NCI-H2029 treated with DMSO at 0.1 percent for 48 hours (cell line): ENCODE measurements at places on chromosomes 4 and X.

GRCh38 chrX:110665223-110666002 lies 130.2 kb downstream of the CHRDL1 start:
- DNase-seq: no peak

- no peak for DNase-seq
These were observed 263.8 kb downstream of the INPP4B start for GRCh38 chr4:142582340-142582739.

DNA sequence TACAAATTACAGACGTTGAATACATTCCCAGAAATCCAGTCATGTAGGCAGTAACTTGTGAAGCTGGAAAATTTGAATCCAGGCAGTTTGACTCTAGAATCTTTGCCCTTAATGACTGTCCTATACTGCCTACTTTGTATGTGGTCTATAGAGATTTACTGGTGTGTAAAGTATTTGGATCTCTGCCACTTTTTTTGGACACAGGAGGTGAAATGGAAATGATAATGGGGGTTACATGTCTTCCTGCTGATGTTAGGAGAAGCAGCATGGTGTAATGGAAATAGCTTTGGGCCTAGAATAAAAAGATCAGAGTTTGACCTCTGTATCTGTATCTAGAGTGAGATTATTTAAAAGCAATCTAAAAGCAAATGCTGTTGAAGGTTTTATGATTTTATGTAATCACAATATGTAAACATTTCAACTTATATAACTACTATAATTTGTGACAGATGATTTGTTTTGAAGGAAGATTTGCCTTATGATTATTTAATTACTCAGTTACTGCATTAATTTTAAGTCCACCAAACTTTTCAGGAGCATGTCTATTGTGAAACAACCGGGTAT lies 3.3 kb downstream of the COL4A5 start:
- no peak for DNase-seq

DNA sequence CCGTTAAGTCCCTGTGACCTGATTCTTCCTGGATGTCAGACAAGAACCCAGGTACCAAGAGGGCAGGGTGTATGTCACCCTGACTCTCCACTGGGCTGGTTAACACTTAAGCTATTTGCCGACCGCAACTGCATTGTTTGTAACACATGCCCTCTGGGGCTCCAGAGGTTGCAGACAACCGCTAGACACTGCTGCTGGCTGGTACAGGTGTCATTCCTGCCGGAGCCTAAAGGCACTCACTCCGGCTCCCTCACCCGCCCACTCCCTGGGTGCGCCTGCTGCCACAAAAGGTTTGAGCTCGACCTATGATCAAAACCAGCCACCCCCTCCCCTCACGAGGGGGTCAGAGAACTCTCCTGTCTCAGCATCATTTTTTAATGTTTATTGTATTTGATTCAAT lies 208.2 kb downstream of the FAT4 start:
- no peak for DNase-seq

GRCh38 chr4:127219232-127219631 lies 413.5 kb upstream of the INTU start:
- DNase-seq: no peak

GRCh38 chr4:39103291-39103690 lies 41.3 kb downstream of the KLHL5 start:
- no peak for DNase-seq

DNA sequence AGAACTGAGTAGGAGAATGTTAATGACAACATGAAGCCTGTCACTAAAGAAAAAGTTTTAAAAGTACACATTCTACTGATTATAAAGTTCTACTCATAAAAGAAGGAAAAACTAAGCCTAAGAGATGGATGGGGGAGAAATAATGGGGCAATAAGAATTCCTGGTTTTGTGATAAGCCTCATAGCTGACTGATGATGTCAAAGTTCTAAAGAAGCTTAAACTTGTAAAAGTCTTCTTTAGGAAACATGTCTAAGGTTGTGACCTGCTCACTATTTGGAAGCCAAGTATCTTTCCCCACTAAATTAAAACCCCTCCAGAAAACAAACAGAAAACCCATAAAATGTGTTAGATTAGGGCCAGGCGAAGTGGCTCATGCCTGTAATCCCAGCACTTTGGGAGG lies 232.9 kb upstream of the GIMD1 start:
- no peak for DNase-seq

- no peak for DNase-seq
These were observed 202.0 kb downstream of the PCDH19 start for GRCh38 chrX:100208076-100208475.

GRCh38 chrX:17579026-17579425 lies 158.3 kb upstream of the SCML1 start:
- no peak for DNase-seq

DNA sequence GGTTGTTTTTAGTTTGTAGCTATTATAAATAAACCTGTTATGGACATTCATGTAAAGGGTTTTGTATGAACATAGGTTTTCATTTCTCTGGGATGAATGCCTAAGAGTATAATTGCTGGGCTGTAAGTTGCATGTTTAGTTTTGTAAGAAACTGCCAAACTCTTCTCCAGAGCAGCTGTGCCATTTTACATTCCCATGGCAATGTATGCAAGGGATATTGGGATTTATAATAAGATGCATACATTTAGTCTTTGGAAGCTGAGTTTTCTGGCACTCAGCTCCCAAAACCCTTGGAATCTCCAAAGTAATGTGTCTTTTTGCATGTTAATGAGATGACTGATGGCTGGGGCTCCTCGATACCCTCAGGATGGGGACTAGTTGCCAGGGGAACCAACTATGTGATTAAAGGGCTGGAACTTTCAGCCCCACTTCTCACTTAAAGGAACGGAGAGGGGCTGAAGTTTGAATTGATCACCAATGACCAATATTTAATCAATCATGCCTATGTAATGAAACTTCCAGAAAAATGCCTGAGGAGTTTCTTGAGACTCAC lies 44.0 kb downstream of the SERTM2 start:
- DNase-seq: no peak
